AG09319 (cell line): ENCODE measurements at places on chromosomes 1 and 21.

DNA sequence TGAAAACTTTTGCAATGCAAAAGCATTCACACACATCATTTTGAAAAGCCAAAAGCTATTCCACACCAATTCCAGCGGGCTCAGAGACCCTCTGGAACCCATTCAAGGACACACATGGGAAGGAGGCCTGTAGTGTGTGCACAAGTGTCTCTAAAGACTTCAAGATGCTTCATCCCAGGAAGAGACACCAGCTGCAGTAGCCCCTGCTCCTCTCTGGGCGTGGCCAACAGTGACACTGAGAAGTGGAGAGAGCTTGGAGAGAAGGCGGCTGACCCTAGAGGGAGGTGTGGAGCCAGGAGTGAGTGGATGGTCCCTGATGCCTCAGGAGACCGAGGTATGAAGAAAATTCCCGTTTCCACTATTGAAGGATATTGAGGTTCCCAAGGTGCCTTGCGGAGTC, 14.9 kb upstream of the TNNI1 start:
- no peak for DNase-seq

GRCh38 chr1:61461406-61462384, 263.2 kb downstream of the TM2D1 start:
- DNase-seq: no peak

DNA sequence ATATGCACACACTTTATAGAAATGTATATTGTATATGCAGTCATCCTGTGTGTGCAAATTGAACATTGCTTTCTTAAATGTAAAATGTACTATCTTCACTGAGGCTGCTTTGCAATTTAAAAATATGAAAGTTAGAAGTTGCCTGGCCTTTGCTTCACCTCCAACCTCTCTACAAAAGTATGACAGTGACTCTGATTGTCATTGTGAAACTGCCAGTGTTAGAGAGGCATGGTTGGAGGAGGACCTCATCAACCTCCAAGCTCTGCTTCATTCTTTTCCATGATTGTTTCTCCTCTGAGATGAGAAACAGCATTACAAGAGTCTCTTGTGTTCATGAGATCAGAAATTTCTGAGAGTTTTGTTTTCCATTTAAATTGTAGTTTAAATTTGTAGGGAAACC, 185.5 kb downstream of the ZC3H11B start:
- DNase-seq: no peak

DNA sequence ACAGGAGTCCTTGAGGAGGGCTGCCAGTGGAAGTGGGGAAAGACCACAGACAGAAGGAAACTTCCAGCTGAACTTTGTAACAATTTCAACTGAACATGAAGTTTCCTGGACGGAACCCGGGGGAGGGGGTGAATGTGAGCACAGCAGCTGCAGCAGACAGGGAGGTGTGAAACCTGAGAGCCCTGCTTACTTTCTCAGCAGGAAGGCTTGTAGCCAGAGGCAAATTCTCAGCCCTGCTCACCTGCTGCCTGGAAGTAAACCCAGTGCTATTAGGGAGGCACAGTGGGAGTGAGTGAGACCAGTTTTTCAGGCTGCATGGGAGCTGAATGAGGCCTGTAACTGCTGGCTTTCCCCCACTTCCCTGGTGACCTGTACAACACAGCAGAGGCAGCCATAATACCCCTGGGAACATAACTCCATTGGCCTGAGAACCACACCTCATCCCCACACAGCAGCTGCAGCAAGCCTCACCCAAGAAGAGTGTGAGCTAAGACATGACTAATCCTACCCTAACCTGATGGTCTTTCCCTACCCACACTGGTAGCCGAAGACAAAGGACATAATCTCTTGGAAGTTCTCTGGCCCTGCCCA, 9.6 kb upstream of the SPRR2F start:
- DNase-seq: no peak

DNA sequence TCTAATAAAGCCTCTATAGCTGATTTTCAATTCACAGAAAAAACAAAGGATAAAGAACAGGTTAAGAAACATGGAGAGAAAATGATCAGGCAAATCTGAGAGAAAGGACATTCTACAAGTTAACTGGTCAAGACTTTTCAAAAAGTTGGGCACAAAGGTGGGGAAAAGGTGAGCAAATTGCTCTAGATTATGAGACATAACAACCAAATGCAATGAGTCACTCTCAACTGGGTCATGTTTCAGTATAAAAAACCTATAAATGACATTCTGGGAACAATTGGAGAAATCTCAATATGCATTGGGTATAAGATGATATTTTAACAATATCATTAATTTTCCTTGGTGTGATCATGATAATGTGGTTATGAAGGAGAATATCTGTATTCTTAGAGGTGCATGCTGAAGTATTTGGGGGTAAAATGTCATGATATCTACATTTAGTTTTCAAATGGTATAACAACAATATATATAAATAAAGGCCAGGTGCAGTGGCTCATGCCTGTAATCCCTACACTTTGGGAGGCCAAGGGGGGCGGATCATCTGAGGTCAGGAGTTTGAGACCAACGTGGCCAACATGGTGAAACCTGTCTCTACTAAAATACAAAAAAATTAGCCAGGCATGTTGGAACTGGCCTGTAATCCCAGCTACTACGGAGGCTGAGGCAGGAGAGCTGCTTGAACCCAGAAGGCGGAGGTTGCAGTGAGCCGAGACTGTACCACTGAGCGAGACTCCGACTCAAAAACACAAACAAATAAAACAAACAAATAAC, 27.0 kb downstream of the ANKRD13C start:
- no peak for DNase-seq

DNA sequence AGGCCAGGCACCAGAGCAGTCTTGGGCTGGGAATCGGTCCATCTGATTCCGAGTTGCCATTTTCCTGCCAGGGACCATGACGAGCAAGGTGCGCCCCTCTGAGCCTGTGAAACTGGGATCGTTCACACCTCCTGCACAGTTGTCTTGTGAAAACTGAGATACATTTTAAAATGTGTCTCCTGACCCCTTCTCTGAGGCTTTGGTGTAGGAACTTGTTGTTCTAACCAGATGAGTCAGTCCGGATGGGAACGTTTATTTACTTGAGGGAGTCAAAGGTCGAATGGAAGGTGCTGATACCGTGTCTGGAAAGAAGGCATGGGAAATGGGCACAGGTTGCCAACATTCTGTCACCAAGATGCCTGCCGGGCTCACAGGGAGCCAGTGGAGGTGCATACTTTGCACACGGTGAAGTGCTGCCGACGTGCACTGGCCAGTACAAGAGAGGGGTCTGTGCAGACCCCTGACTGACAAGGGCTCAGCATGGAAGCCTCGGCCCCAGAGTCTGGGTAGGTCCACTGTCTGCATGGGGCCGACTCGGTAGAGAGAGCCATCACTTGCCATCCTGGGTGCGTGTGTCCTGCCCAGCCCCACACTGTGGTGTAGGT, 7.4 kb upstream of the KCNN3 start:
- DNase-seq: no peak

GRCh38 chr21:46472246-46472645, 13.6 kb downstream of the DIP2A start:
- no peak for DNase-seq

- DNase-seq: no peak
Observed at GRCh38 chr21:45763506-45763905, 120.0 kb downstream of the PCBP3 start.
